ENCODE measurements at places on chromosomes 13 and 19.
A peak's percentile ranks its signal among the peaks of the same experiment; 100 is the strongest.

DNA sequence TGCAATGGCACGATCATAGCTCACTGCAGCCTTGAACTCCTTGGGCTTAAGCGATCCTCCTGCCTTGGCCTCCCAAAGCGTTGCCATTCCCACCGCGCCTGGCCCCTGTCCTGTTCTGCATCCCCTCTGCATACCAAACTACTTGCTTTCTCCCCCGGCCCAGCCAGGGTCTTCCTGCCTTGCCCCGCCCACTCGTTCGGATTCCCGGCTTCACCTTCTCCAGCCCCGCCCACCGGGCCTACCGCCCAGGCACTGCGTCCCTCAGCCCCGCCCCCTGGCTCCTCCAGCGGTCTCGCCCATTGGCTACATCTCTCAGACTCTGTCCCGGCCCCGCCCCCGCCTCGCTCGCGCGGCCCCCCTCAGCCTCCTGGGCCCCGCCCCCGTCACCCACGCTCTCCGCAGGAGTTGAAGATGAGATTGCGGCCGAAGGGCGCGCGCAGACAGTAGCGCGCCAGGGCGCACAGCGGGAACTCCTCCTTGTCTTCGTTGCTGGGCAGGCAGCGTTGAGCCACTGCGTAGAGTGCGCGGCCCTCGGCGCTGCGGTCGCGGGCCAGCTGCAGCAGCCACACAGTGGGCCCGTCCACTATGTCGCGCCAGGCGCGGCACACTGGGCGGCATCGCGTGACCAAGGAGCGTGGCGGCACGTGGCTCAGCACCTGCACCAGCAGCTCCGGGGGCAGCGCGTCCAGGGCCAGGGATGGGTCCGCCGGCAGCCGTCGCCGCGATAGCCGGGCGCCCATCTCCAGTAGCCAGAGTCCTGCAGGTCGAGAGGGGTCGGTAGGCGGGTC, 19.0 kb downstream of the MRPS12 start:
- peak; percentile 89 for DNase-seq

GRCh38 chr13:29664591-29664990, 69.1 kb upstream of the SLC7A1 start:
- DNase-seq, result no peak

DNA sequence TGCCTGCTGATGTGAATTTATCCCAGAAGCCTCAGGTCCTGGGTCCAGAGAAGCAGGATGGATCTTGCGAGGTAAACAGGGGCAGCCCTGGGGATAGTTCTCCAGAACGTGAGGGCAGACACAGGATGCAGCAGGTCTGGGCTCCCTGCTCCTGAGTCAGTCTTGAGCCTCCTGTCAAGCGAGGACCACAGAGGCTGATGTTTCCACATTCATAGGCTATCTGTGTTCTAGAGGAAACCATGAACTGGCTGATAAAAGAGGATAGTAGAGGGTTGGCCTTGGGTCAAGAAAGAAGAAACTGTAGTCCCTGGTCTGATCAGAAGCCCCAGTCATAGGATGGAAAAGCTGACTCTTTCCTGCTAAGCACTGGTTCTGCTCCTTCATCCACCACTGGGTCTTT, 2.2 kb downstream of the ZNF175 start:
- DNase-seq, result no peak

GRCh38 chr19:14432791-14433553, at the start of gene PKN1:
TSS of gene PKN1 (plus strand) at chr19:14433306. CDS start at chr19:14433522, 216 bp downstream.
- peak; percentile 77 for DNase-seq

DNA sequence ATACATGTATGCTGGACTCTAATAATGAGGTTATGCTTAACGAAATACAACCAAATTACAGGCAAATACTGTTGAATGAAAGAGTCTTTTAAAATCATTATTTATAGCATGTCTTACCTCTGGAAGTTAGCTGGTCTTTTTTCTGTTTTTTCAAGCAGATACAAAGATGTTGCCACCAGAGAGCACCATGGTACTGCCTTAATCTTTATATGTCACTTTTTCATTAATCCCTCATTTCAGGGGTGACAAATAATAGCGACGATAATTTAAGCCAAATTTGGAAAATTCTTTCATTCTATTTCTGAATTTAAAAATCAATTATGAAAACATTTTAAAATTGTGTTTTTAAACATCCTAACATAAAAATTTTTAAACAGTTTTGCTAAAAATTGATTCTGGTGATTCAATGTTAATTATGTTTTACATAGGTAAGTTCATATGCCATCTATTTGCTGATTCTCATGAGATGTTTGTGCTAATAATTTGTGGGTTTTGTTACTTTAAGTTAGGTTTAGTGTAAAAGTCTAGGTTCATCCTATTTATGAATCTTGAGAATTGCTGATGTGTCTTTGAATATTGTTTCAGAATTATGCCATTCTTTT, 379.3 kb upstream of the SGCG start:
- DNase-seq, result no peak

- DNase-seq, result no peak
Measured at GRCh38 chr19:11400798-11401197, 16.7 kb upstream of the EPOR start.

- no peak for DNase-seq
Measured at GRCh38 chr13:38785042-38785441, 98.2 kb downstream of the FREM2 start.

DNA sequence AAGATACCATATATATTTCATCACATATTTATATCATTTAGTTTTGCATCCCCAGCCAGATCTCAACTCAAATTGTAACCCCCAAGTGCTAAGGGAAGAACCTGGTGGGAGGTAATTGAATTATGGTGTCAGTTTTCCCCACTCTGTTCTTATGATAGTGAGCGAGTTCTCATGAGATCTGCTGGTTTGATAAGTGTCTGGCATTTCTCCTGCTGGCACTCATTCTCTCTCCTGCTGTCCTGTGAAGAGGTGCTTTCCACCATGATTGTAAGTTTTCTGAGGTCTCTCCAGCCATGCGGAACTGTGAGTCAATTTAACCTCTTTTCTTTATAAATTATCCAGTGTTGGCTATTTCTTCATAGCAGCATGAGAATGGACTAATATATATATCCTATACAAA, 462.5 kb upstream of the SLITRK5 start:
- DNase-seq, result no peak

DNA sequence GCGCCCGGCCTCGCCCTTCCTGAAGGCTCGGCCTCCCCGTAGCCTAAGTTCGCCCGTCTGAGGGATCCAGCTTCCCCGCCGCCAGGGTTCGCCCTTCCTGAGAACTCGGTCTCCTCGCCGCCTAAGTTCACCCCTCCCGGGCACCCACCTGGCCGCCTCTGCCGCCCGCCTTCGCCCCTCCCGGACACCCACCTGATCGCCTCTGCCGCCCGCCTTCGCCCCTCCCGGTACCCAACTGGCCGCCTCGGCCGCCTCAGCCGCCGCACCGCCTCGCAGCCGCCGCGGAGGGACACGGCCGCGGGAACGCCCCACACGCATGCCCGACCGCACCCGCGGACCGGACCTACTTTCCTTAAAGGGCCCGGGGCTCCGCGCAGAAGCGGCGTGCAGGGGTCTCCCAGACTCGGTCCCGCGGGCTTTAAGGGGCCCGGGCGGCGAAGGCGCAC, at the start of gene MOB3A:
TSS of gene MOB3A (minus strand) at position 293 of the 446 bp plus-strand sequence. CDS start 17,766 bp downstream, outside the sequence.
- no peak for DNase-seq
